Right cardiac atrium (tissue), 5 donors: ENCODE measurements at places on chromosomes 6 and 20. TPM values are rescaled to one million over a fixed set of nuclear protein-coding genes. Genes with fewer than 3 reads are reported as not detected.

HLA-G gene
- 0.18 TPM for total RNA-seq

CLPSL2 gene
- total RNA-seq: not detected

SRMS gene
- not detected for total RNA-seq

NFKBIE gene
- total RNA-seq: 4.3 TPM

PAK1IP1 gene
- total RNA-seq: 7.7 TPM

DNA sequence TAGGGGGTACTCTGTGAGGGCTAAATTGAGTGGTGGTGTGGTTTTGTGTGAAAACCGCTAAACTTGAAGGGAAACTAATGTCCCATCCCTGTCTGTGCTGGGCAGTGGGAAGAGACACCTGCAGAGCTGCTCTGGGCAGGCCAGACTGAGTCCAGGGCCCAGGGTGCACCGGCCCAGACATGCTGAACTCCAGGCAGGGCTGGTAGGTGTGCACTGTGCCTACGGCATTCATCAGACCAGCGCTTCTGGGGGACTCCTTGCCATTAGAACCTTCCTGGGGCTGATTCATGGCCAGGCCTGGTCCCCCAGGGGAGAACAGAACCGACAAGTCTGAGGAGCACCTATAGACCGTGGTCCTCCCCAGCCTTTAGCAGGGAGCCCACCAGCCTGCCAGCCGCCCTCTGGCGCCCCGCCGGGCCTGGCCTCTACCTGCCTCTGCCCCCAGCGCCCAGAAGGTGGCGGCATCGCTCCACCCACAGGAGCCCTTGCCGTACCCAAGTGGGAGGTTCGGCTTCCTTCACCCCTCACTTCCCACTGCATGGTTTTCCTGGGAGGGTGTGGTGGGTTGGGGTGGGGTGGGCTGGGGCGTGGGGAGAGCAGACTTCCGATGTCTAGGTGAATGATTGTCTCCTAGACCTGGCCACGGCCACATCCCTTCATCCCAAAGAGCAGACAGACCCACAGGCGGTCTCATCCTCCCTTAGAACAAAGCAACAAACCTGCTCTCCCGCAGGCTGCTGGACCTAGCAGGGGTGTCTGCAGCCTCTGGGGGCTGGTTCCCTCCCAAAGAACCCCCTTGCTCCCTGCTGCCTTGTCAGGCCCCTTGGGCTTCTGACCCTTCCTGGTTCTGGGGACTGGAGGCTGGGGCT lies 15.5 kb downstream of the CCDC167 start:
- peak; percentile 53 for DNase-seq

DNA sequence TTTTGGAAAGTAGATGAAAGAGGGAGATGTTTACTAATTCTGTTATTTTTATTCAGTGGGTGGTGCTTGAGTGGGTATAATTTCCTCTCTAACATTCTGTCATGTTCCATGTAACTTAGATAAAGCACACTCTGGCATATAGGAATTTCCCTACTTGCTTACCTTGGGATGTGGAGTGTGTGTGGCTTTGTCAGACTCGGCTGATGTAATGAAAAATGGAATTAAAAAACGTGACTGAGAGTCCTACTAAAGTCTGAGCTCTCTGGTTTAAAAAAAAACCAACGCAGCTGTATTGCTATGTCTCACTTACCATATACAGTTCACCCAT lies 98.3 kb downstream of the JARID2 start:
- DNase-seq: no peak

- no peak for DNase-seq
These were observed 183.1 kb upstream of the MCHR2 start for GRCh38 chr6:100176951-100177710.

DNA sequence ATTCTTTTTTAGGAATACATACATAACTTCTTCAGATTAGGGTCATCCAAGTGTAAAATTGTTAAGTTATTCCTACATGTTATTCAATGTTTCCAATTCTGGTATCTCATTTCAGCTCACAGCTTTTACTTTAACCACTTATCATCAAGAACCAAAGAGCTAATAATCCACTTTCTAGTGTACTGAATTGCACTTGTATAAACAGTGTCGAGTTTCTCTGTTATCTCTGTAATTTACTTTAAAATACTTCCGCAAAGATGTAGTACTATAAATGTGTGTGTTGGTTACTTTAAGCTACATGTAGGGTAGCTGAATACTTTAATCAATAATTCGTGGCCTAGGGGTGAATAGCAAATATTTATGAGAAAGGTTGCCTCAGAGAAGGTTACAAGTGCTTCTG lies 8.8 kb upstream of the GJA1 start:
- no peak for DNase-seq

DNA sequence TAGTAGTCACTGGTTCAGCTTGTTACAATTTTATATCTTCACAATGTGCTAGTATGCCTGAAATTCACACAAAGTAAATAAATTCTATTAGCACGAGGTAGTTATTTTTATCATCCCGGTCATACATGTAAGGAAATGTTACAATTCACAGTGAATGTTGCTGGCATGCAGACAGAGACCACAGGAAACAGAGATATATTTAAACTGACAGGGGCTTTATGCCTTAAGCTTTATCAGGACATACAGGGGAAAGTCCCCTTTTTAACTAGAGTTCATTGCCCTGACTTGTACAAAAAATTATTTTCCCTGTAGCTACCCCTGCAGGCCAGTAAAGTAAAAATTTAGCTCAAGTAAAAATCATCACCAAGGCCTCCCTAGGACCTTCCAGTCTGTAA lies 712.0 kb upstream of the NRSN1 start:
- DNase-seq: no peak

DNA sequence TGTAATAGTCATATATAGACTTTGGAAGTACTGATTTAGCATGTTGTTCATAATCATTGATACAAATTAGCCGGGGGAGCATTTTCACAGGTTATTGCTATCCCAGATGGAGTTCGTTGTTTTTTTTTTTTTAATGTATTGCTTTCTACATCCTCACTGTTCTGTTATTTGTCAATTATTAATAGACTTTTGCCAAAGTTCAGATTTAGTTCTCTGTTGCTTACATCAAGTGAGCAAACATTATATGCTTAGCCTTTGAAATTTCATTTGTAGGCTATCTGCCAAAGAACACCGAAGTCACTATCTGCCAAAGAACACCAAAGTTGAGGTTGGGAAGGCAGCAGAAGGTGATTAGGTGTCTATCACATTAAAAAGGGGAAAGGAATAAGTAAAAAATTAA lies at the start of gene HAO1:
Gene HAO1, minus strand, starts transcription at position 118 of the 400 bp plus-strand sequence. Its CDS starts 36 bp downstream, at position 82.
- no peak for DNase-seq
